ENCODE measurements at places on chromosomes 5 and 9.

DNA sequence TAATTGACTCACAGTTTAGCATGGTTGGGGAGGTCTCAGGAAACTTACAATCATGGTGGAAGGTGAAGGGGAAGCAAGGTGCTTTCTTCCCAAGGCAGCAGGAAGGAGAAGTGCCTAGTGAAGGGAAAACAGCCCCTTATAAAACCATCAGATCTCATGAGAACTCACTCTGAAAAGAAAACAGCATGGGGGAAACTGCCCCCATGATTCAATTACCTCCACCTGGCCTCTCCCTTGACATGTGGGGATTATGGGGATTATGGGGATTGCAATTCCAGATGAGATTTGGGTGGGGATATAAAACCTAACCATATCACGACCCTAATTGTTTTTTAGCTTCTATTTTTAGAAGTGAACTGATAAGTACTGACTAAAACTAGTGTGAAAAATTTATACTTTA, 1377.5 kb upstream of the DMAC1 start:
- no peak for DNase-seq

- no peak for DNase-seq
Measured at GRCh38 chr5:5436203-5436760, 13.8 kb downstream of the ICE1 start.

DNA sequence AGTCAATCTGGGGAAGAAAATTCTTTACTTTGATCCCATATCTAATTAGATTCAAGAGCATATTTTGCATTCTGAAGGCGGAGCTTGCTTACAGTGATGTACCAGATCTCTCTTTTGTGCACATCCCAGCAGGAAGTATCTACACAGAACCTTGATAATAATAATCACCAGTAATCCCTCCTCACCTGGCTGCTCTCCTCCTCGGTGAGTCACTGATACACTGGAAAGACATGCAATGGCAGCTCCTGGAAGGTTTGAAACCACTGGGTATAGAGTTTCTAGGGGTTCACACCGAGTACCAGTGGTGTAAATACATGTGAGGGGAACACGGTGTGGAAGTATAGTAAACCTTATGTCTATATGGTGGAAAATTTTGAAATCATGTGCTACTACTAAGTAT, 205.5 kb upstream of the TARS1 start:
- no peak for DNase-seq

GRCh38 chr9:101562966-101563365, 29.3 kb downstream of the RNF20 start:
- DNase-seq, result no peak

DNA sequence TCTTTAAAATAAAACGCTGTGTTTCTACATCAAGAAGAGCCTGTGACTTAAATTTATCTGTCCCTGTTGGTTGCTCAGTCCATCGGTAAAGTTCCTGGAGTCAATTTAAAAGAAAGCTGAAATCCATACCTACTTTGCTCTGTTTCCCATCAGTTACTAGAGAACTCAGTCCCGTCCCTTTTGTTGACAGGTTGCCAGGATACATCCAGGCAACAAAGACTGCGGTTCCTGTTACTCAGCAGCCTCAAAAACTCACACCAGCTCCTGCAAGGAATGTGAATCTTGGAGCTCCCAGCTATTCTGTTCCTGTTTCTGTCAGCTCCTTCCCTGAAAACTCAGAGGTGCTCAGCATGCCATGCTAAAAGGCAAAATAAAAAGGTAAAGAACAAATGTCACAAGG, at the start of gene ZNF474:
Gene ZNF474 (plus strand): TSS at position 241 of the 400 bp plus-strand sequence. CDS start 22,445 bp downstream, outside the sequence.
- no peak for DNase-seq

DNA sequence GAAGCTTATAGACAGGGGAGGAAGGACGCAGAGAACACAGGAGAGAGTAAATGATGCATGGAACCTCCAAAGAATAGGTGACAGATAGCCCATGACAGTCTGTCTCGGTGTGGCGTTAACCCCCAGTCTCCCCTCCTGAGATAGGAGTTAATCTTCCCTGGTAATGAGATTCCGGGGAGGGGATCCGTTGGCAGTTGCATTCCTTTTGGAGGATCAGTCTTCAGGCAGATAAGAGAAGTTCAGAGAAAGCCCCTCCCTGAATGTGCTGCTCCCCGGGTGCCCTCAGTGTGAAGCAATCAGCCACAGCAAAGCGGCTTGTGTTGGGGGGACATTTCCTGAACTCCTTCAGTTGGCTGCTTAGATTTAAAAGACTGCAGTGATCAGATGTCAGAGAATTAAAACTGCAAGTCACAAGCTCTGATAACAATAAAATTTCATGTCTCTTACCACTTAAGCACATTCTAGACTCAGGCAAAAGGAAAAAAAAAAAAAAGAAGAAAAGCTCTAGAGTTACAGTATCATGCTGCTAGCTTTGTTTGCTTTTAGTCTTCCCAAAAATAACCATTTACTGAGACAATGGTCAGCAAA, 121.1 kb downstream of the EGFLAM start:
- no peak for DNase-seq

Data from cortex of kidney (tissue), 1 donor.